ENCODE measurements at places on chromosomes 1 and 21.

GRCh38 chr1:86231076-86231475 lies 74.5 kb upstream of the COL24A1 start:
- no peak for DNase-seq

DNA sequence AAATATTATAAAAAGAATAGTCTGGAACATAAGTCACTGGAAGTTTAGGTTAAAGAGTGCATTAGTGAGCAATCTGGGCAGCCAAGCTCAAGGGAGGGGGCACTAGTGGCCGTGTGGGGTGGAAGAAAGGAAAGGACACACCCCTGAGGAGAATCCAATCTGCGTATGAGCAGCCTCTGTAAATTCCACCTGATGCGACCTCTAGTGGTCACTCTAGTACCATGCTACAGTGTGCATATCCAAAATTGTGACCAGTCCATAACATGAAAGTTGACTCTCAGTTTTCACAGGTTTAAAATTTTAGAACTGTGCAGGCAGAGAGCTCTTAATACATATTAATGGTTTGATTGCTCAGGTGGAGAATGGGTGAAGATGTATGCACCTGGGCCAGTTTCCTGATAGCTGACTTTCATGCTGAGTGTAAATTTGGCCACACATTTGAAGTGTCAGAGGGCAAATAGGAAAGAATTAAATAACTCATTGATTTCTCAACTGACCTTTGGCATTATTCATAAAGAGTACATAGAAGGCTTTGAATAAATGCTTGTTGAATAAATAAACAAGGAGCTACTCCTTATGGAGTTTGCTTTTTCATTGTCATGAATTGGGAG lies 105.9 kb upstream of the C21orf91 start:
- no peak for DNase-seq

- DNase-seq, result no peak
These were observed 37.3 kb upstream of the ZC3H12A start for GRCh38 chr1:37437087-37437486.

GRCh38 chr1:154419620-154420571 lies 14.8 kb downstream of the IL6R start:
- no peak for DNase-seq

GRCh38 chr1:175118375-175119367 lies 51.0 kb downstream of the TNN start:
- no peak for DNase-seq

DNA sequence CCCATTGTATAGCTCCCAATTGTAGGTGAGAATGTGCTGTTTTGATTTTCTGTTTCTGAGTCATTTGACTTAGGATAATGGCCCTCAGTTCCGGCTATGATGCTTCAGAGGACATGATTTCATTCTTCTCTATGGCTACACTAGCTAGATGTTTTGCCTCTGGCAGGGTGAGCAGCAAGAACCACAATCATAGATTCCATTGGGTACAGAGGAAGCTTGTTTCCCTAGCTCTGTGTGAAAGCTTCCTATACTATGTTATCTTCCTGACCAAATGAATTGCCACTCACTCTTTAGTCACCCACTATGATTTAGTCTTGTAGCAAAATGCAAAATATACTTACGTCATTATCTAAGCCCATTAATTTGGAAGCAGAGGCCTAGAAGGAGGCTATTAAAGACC lies 616.3 kb downstream of the PLA2G4A start:
- DNase-seq, result no peak

- no peak for DNase-seq
These were observed 143.2 kb downstream of the NOS1AP start for GRCh38 chr1:162212713-162213112.

DNA sequence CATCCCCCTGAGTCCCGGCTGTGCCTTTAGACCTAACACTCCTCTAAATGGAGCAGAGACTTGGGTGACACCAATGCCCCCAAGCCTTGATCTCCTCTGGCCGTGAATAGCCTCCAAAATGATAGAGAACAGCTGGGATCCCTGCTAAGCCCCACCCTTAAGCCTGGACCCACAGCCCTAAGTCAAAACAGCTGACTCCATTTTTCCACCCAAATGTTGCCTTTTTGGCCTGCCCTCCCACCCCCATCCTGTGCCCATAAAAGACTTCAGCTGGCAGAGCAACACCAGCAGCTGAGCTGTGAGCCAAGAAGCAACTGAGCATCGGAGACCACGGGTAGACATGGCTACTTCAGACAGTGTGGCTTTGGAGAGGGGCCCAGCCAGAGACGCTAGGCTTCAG lies 420.8 kb downstream of the NPHP4 start:
- no peak for DNase-seq

Data from fibroblast of skin of left biceps (primary cell).